CMK (cell line): ENCODE measurements at places on chromosomes 16 and 17.

- DNase-seq: no peak
Measured at GRCh38 chr17:62923258-62924150, 42.5 kb upstream of the TANC2 start.

- DNase-seq: no peak
Measured at GRCh38 chr16:7456211-7456610, 123.6 kb downstream of the RBFOX1 start.

GRCh38 chr17:1521086-1521640 lies 4.8 kb upstream of the INPP5K start:
- no peak for DNase-seq

GRCh38 chr16:27337024-27337423 lies 23.2 kb downstream of the IL4R start:
- no peak for DNase-seq

GRCh38 chr16:88673716-88674379 lies 11.0 kb upstream of the MVD start:
- no peak for DNase-seq

- DNase-seq: no peak
Measured at GRCh38 chr16:28210264-28210663, 1.5 kb downstream of the XPO6 start.

DNA sequence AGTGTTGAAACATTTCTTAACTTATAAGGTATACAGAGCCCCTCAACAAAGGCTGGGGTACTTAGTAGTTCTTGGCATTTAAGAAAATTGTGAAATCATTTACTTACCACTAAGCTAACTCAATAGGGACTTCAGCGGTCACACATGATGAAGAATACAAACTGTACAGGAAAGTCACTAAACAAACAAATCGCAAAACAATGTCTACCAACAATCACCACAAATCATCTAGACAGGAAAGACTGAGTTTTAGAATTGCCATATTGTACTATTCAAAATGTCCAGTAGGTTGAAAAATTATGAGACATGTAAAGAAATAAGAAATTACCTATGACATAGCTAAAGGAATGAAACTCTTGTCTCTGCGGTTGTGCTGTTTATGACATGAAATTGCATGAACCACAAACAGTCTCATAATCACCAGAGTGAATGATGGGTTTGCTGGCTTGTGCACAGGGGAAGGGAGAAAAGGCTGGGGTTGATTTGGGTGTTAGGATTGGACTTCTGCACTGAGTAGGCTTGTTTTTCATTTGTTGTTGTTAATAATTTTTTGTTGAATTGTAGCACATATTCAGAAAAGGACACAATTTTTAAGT lies 441.1 kb upstream of the MON1B start:
- no peak for DNase-seq

- DNase-seq: no peak
Measured at GRCh38 chr17:58360296-58361063, 8.5 kb upstream of the SUPT4H1 start.

DNA sequence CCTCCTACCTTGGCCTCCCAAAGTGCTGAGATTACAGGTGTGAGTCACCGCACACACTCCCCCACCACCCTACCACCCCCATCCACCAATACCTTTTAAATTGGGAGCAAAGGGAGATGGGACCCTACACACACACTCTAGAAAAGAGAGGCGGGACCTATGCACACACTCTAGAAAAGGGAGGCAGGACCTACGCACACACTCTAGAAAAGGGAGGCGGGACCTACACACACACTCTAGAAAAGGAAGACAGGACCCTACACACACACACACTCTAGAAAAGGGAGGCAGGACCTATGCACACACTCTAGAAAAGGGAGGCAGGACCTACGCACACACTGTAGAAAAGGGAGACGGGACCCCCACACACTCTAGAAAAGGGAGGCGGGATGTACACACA lies 18.9 kb downstream of the TPSD1 start:
- DNase-seq: no peak

DNA sequence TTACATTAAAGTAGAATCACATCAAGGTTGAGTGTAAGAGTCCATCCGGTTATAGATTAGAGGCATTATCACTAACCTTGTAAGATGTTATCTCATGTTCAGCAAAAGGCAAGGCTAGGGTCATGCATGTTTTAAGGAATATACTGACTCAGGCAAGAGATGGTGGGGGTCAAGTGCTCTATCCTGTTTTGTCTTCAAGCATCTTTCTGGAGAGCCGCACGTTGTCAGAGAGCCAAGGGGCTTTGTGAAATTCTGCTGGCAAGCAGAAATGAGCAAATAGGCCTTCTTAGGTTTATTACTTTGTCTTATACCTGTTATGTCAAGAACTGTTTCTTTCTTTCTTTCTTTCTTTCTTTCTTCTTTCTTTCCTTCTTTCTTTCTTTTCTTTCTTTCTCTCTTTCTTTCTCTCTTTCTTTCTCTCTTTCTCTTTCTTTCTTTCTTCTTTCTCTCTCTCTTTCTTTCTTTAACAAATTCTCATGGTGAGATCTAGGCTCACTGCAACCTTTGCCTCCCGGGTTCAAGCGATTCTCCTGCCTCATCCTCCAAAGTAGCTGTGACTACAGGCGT lies 47.3 kb upstream of the IL34 start:
- DNase-seq: no peak

DNA sequence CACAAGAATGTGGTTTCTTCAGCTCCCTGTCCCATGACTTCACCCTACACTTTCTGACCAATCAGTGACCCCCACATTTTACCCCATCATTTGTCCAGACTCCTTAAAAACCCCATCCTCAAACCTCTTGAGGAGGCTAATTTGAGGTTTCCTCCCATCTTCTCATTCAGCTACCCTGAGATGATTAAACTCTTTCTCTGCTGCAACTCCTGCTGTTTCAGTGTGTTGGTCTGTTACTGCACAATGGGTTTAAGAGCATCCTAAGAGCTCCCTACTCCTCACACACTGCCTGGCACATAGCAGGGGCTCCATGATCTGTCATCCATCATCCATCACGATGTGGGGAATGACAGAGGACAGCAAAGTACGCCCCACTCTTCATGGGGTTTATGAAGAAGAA lies 212.6 kb downstream of the SLC39A11 start:
- no peak for DNase-seq

DNA sequence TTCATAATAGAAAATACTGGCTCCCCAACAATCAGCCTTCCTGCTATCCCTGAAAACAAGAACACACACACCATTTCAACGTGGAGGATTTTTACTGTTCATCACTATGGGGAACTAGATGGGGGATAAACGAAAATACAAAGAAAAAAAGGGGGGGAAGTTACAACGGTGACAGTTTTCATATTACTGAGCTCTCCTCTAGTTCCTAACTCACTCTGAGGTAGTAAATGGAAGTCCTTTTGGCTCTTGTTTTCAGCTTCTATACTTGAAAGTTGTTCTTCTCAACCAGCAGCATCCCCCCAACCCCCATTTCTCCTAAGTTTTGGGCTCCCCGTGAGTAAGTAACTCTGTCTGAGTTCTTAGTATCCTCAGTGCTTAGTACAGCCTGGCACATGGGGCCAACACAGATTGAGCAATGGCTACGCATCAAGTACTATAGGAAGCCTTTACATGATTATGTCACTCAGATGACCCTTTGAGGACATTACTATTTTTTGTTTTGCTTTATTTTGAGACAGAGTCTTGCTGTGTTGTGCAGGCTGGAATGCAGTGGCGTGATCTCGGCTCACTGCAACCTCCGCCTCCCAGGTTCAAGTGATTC lies 4.2 kb upstream of the CORO7 start:
- no peak for DNase-seq

GRCh38 chr16:76768948-76769347 lies 422.0 kb upstream of the MON1B start:
- no peak for DNase-seq

- DNase-seq: no peak
Measured at GRCh38 chr17:31857920-31858641, 963 bp downstream of the COPRS start.

GRCh38 chr17:78777881-78778280 lies 4.2 kb downstream of the CYTH1 start:
- no peak for DNase-seq

DNA sequence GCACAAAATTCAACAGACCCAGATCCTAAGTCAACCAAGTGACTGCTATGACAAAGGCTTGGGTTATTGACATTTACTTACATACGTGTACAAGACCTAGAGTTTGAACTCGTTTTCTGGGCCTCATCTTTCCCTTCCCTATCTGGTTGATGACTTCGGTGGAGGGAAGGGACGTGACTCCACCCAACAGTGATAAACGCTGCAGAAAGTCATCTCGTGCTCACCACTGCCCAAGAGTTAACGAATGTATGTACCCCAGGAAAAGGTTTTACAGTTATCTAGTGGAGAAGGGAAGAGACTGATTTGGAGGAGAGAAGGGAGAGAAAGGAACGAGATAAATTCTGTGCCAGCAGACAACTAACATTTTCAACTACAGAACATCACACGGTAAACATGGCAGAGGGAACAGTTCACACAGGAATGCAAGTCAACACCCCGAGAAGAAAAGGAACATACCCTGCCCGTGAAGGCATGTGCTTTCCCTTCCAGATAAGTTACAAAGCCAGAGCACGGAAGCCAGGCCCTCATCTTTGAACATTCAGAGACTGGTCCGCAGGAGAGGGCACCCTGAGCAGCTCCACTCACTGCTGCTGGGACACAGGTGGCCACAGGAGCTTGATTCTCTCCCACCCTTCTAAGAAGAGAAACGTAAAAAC lies 13.9 kb upstream of the CYTH1 start:
- DNase-seq: no peak

GRCh38 chr16:81608523-81609209 lies 164.1 kb downstream of the CMIP start:
- DNase-seq: no peak

- no peak for DNase-seq
Measured at GRCh38 chr17:19303367-19303776, 59.2 kb downstream of the B9D1 start.

DNA sequence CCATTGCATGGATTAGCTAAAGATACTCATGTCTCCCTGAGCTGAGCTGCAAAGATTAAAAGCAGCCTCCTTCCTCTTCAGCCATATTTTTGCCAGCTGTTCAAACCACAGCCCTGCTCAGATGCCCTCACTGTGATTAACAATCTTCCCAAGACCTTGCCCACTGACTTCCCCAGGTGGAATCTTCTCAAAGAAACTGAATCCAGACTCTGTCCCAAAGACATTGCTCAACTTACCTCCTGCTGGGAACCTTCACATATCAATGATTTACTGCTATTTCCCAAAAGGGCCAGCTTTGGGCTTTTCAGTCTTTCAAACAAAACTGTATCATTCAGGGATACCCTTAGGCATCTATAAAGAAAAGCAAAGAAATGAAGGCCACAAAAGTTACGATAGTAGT lies 9.2 kb downstream of the C17orf67 start:
- no peak for DNase-seq

- no peak for DNase-seq
Measured at GRCh38 chr17:50153650-50154575, 3.4 kb upstream of the PPP1R9B start.

- no peak for DNase-seq
Measured at GRCh38 chr17:60147553-60148223, 2.1 kb upstream of the CA4 start.

DNA sequence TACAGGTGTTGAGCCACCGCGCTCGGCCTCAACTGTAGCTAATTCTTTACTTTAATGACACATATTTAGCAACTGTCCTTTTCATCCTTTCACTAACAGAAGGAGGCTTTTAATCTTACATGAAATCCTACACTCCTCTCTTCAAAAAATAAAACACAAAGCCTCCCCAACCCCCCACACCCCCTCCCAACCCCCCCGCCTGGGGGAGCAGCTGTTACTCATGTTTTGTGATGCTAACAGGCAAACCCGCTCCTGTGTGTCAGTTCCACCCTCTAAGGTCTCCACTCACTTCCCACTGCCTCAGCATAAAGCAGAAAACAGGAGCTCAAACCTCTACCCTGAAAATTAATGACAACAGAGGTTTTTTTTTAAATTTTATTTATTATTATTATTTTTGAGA lies 55.4 kb upstream of the SLC25A19 start:
- DNase-seq: no peak

GRCh38 chr16:80367037-80367658 lies 173.6 kb upstream of the DYNLRB2 start:
- DNase-seq: no peak

DNA sequence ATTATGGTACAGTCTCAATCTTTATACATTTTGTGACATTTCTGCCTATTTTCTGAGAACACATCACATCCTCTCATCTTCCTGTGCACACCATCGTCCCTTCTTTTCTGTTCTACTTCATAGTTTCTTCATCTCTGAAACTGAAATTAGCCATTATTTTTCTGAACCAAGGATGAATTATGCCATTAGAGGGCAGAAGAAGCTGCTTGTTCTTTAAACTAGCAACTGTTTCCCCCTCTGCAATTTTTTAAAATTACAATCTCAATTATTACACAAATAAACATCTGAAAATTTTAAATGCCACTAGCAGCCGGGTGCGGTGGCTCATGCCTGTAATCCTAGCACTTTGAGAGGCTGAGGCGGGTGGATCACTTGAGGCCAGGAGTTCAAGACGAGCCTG lies 41.3 kb downstream of the RBBP6 start:
- DNase-seq: no peak

DNA sequence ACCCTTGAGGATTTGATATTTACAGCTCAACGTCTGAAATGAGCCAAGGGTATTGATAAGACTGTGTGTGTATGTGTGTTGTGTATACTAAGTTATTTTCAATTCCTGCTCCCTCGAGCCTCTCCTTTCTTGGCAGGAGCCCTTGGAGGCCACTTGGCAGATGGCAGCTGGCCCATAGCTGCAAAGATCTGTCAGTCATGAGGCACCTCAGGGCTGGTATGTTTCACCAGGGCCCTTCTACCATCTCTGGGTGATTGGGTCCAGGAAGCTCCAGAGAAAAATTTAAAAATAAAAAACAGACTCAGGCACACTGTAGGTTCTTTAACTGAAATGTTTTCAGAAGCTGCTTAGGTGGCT lies 355.7 kb downstream of the HAPSTR1 start:
- no peak for DNase-seq

DNA sequence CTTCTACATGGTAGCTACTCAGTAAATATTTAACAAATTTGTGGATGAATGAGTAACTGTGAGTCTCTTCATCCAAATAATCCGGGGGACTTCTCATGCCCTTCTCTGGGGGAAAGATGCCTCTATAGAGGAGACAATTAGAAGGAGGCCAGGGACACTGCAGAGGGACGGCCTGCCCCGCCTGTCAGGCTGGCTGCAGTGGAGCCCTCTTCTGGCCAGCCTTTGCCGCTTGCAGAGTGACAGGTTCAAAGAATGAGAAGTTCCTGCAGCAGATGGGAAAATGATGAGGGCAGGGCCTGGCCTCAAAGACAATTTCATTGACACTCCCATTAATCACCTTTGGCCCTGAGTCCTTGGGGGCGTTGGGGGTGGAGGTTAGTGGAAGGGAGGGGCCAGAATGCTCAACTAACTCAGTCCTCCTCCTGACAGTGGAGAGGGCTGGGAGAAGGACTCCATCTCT lies 339.0 kb downstream of the MAF start:
- peak; percentile 12 for DNase-seq
